ENCODE measurements at places on chromosomes 2 and 18. TPM values are rescaled to one million over a fixed set of nuclear protein-coding genes. Genes with fewer than 3 reads are reported as not detected.

AKAIN1 gene
- total RNA-seq: not detected

- peaks cover 55% of the 10 kb centered on the region for H3K4me1 ChIP-seq
- peaks cover 3% of the 10 kb centered on the region for H3K27me3 ChIP-seq
- H3K27ac ChIP-seq: peak overlapping the region; percentile 93
- H3K36me3 ChIP-seq: peaks cover 19% of the 10 kb centered on the region
Measured at GRCh38 chr18:23585007-23585871, 1.1 kb downstream of the NPC1 start.

- no peak overlapping the region for H3K4me3 ChIP-seq
- peaks cover 9% of the 10 kb centered on the region for H3K4me1 ChIP-seq
- no peaks in the 10 kb centered on the region for H3K27me3 ChIP-seq
- H3K27ac ChIP-seq: no peak overlapping the region
Measured at GRCh38 chr2:206804326-206804725, 38.9 kb downstream of the FASTKD2 start.

GRCh38 chr2:226526716-226527115 lies 272.9 kb downstream of the IRS1 start:
- no peaks in the 10 kb centered on the region for H3K4me1 ChIP-seq
- no peak for DNase-seq
- H3K4me3 ChIP-seq: no peak overlapping the region
- H3K27me3 ChIP-seq: peaks cover 3% of the 10 kb centered on the region

CACNB4 gene
- 0.83 TPM for total RNA-seq

GRCh38 chr2:72803626-72804320 lies 22.1 kb downstream of the EXOC6B start:
- no peak for DNase-seq
- H3K4me1 ChIP-seq: no peaks in the 10 kb centered on the region
- H3K4me3 ChIP-seq: no peak overlapping the region
- H3K36me3 ChIP-seq: no peaks in the 10 kb centered on the region
- no peak overlapping the region for H3K27ac ChIP-seq

Data from activated T-helper 1 cell treated with anti-CD3 and anti-CD28 coated beads, Interleukin-12 subunit alpha, Interleukin-12 subunit beta, Interleukin-2, Interleukin-4 antibody, amounts not matched to agents 30 ng/mL and 10 ng/mL and 1 ng/mL, durations not matched to agents 14 hours and 24 hours and 36 hours (primary cell).